Esophagus muscularis mucosa (tissue), 4 donors: ENCODE measurements at places on chromosomes 1 and 21. TPM values are rescaled to one million over a fixed set of nuclear protein-coding genes. Genes with fewer than 3 reads are reported as not detected.

The FAM131C gene
- total RNA-seq, result 0.39 TPM

DNA sequence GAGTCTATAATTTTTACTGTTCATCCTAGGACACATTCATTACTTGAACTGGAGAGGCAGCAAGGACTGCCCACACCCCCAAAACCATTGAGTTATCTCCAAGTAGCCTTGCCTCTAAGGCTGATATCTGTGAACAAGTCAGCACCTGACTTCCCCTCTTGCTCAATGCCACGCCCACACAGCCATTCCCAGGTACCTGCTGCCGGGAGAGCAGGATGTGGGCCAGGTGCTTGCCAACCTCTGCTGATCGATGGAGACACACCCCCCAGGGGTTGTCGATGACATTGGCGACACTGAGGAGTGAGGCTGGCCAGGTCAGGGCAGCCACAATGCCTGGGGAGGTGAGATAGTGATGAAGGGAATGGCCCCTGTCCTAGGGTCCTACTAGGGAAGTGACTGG, 60.1 kb downstream of the TMCO4 start:
- no peak for DNase-seq
- no peak overlapping the region for H3K4me3 ChIP-seq
- no peak overlapping the region for H3K27ac ChIP-seq
- peaks cover 40% of the 10 kb centered on the region for H3K4me1 ChIP-seq

DNA sequence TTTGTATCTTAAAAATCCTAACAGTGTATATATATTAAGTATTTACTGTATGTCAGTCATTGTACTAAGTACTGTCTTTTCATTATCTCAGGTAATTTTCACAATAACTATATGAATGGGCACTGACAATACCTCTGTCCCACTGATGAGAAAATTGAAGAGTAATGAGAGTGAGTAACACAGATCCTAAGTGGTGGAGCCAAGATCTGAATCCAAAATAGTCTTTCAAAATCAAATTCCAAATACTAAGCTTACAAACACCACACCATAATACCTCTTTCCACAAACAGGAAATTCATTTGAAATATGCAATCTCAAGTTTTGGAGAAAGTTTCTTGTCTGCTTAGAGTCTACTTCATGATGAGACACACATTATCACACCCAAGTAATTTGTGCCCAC, 105.9 kb upstream of the EDEM3 start:
- no peak overlapping the region for H3K27ac ChIP-seq
- H3K27me3 ChIP-seq, result no peaks in the 10 kb centered on the region
- H3K36me3 ChIP-seq, result no peaks in the 10 kb centered on the region
- no peak for DNase-seq
- peaks cover 20% of the 10 kb centered on the region for H3K4me1 ChIP-seq
- no peak overlapping the region for H3K4me3 ChIP-seq

- H3K4me3 ChIP-seq, result no peak overlapping the region
- peaks cover 5% of the 10 kb centered on the region for H3K4me1 ChIP-seq
- no peaks in the 10 kb centered on the region for H3K27me3 ChIP-seq
- DNase-seq, result no peak
- H3K27ac ChIP-seq, result no peak overlapping the region
Observed at GRCh38 chr1:56837244-56837939, 17.2 kb upstream of the C8A start.

- H3K27me3 ChIP-seq, result peaks cover 3% of the 10 kb centered on the region
- H3K36me3 ChIP-seq, result no peaks in the 10 kb centered on the region
- no peaks in the 10 kb centered on the region for H3K4me1 ChIP-seq
- DNase-seq, result no peak
- no peak overlapping the region for H3K4me3 ChIP-seq
Observed at GRCh38 chr1:160639652-160640051, 7.2 kb downstream of the SLAMF1 start.

DNA sequence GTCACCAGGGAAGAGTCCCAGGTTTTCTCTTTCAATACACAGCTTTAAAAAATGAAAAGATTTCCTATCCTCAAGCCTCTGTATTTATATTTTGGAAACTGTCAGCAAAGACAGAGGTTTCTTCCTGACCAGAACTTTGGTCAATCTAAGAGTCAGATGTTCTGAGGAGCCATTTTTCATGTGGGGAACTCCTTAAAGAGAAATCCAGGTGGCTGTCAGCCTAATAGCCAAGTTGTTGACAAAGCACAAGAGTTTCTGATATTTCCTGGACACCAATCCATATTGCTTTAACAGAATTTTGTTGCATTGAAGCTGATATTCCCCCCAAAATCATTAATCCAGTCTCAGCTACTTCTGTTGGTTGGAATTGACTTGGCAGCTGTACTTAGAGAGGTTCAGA, 318.6 kb upstream of the NFIA start:
- H3K27me3 ChIP-seq, result no peaks in the 10 kb centered on the region
- peak overlapping the region; percentile 29 for H3K27ac ChIP-seq
- no peaks in the 10 kb centered on the region for H3K36me3 ChIP-seq
- H3K4me1 ChIP-seq, result peaks cover 12% of the 10 kb centered on the region
- no peak for DNase-seq

GRCh38 chr1:232303222-232303620, 326.7 kb downstream of the SIPA1L2 start:
- no peak overlapping the region for H3K4me3 ChIP-seq
- H3K4me1 ChIP-seq, result peaks cover 22% of the 10 kb centered on the region
- no peak for DNase-seq
